ENCODE measurements at places on chromosomes 4 and X. TPM values are rescaled to one million over a fixed set of nuclear protein-coding genes. Genes with fewer than 3 reads are reported as not detected.

DNA sequence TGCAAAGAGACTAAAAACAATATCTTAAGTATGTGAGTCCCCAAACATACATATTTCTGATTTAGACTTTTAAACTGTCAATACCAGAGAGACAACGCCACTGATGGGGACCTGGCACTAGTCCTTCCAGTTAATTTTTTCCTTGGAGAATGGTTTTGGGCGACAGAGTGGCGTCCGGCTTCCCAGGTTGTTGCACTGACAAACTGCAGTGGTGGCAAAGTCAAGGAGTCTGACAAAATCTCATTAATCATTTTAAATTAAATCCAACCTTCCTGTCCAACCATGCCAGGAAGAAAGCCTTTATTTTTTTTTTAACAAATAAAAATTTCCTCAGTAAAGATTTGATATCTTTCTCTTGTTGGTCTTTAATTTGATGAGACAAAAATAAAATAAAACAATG is 52.8 kb downstream of the FBXO8 start:
- no peak for DNase-seq

GRCh38 chr4:119971431-119972084 is 95.1 kb downstream of the MAD2L1 start:
- no peak for DNase-seq

DNA sequence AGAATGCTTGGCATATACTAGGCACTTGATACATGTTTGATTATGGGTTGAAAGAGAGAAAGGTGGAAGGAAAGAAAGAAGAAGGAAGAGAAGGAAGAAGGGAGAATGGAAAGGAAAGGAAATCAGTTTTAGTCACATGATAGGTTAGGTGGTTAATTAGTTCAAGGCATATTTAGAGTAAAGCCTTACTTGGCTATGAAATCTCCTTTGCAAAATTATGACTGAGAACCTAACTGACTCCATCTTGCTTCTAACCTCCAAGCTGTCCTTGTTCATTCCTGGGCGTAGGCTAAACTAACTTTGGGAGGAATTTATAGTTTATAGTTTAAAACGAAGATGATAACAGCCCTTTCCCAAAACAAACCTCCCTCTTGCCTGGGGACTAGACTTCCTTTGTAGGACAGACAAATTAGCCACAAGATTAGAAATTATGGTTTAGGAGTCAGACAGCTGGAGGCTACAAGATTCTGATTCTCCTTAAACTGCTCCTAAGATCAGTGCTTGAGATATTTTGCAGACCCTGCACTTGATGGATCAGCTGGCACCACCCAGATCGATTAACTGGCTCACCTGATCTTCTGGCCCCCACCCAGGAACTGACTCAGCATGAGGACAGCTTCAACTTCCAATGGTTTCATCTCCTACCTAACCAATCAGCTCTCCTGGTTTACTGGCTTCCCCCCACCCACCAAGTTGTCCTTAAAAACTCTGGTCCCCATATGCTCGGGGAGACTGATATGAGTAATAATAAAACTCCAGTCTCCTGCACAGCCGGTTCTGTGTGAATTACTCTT is 55.0 kb downstream of the TXK start:
- no peak for DNase-seq

TKTL1 gene
- 0.32 TPM for total RNA-seq

LINC00632 gene
- total RNA-seq: 173 TPM
